ENCODE measurements at places on chromosomes 3 and 15.

DNA sequence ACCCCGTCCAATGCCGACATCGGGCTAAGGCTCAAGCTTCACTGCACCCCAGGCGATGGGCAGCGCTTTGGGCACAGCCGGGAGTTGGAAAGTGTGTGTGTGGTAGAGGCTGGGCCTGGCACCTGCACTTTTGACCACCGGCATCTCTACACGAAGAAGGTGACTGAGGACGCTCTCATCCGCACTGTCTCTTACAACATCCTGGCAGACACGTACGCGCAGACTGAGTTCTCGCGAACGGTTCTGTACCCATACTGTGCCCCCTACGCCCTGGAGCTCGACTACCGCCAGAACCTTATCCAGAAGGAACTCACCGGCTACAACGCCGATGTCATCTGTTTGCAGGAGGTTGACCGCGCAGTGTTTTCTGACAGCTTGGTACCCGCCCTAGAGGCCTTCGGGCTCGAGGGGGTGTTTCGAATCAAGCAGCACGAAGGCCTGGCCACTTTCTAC, 1.0 kb downstream of the PDE12 start:
- DNase-seq: no peak

DNA sequence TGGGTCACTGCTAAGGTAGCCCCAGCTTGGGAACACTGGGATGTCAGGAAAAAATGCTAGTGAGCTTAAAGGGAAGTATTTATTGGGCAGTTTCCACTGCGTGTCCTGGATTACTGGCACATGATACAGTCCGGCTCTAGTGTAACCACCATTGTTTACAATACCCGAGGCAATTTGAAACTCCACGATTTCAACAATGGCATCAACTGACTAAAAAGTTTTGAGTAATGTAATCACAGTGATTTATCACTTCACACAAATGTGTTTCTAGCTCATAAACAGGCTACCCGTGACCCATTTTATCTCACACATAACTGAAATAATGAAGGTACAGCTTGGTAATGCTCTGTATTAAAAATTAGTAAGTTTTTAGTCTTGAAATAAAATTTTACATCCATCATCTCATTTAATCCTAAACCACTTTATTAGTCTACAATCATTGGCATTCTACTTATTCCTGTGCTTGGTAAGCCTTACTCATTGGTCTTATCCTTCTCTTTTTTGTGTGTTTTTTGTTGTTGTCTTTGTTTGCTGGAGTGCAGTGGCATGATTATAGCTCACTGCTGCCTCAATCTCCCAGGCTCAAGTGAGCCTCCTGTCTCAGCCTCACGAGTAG, 7.6 kb downstream of the ZMAT3 start:
- no peak for DNase-seq

GRCh38 chr3:172044833-172045585, 5.6 kb downstream of the FNDC3B start:
- no peak for DNase-seq

GRCh38 chr15:75217012-75217411, 15.3 kb downstream of the C15orf39 start:
- no peak for DNase-seq

GRCh38 chr15:73265536-73266153, 103.1 kb downstream of the HCN4 start:
- DNase-seq: no peak

DNA sequence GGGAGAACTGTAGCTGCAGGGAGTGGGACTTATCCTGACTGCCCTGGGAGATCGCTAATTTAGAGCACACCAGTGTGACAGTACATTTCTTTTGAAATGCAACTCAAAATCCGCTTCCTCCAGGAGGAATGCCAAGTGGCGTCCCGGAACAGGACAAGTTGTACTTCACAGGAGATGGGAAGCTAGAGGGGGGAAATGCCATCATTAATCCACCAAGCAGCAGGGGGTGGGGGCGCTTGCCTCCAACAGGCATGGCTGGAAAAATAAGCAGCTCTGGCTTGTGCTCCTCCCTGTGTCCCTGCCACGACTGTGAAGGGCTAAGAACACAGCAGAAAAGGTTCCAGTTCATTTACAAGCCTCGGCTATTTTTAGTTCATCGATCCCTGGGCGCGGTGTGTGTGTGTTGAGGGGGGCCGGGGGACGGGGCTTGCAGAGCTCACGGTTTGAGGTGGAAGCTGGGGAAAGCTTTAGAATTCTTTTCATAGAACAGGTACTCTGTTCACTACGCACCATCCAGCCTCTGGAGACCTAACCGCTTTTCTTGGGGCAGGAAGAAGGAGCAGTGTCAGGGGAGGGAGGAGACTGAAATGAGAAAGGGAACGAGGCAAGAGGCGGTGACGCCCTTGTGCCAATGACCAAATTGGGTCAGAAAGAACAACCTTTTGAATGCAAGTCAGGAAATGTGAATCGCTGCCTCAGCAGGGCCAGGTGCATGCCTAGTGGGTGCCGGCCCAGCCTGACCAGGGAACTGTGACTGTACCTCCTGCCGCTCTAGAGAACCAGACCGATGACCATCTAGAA, 51.8 kb upstream of the DGKG start:
- DNase-seq: no peak

DNA sequence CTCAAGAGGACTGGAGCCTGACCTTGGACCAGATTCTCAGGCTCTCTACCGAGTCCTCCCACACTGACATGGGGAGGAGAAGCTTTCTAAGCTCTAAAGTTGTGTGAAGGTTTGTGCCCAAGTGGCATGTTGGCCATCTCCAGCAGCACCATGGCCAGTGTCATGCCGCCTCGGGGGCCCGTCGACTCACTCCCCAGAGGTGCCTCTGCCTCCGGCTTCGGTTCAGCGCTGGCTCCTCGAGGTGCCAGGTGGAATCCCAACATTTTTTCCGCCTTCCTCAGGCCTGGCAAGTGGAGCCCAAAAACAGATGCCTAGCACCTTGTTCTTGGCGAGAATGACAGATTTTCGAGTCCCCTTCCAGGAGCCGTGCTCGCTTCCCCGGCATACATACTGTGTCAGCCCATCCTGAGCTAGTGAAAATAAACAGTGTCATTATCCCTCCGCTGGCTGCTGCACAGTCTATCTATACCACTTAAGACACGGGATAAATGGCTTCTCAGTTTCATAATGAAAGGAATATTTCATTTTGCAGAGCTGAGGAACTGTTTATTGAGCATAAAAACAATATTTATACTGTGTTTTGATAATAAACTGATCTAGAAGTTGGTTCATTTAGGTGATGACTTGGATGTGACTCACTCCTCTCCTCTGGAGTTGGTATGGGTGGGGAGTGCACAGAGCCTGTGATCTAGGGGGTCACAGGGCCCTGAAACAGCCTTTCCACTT, 328.5 kb upstream of the TLE3 start:
- no peak for DNase-seq

DNA sequence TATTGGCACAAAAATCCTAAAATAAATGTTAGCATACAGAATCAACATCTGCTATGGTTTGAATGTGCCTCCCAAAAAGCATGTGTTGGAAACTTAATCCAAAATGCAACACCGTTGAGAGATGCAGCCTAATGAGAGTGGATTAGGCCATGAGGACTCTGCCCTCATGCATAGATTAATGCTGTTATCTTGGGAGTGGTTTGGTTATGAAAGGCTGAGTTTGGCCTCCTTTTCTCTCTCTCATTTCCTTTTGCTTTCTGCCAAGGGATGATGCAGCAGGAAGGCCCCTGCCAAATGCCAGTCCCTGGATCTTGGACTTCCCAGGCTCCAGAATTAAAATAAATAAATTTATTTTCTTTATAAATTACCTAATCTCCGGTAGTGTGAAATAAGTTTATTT, 49.4 kb downstream of the SYNM start:
- DNase-seq: no peak
